ENCODE measurements at places on chromosomes 2 and 18.
A peak's percentile ranks its signal among the peaks of the same experiment; 100 is the strongest.

DNA sequence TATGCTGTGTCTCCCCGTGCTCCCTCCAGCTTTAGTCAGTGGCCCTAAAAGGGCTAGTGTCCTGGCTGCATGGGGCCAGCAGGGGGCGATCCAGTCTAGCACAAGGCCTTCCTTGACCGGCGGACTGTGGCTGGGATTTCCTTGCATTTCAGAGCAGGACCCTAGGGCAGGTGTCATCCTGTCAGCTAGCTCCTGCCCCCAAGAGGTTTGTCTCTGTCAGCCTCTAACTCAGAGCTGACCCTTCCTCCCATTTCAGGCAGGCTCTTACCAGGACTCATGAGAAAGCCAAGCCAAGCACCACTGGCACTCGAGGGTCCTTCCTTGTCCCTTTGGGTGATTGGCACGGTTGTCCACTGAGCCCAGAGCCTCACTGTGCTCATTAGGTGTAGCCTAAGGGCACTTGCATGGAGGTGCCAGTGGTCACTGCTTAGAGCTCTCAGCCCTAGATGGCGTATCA is 140.3 kb downstream of the RPIA start:
- no peaks in the 10 kb centered on the region for H3K36me3 ChIP-seq
- H3K4me3 ChIP-seq: no peak overlapping the region
- H3K4me1 ChIP-seq: no peaks in the 10 kb centered on the region
- H3K27ac ChIP-seq: no peak overlapping the region
- DNase-seq: peak; percentile 33

DNA sequence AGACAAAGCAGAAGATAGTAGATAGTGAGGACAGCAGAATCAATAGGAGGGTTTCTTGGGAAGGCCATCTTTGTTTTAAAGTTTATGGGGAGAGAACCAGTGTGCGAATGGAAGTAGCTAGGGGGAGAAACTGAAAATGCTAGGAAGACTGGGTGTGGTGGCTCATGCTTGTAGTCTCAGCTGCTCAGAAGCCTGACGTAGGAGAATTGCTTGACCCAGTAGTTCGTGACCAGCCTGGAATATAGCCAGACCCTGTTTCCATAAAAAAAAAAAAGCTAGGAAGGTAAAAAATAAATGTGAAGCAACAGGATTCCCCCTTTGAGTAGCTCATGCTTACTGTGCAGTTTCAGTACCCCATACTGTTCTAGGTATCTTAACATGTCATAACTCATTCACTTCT is 19.2 kb upstream of the DRC1 start:
- no peaks in the 10 kb centered on the region for H3K27me3 ChIP-seq
- H3K36me3 ChIP-seq: no peaks in the 10 kb centered on the region
- no peak overlapping the region for H3K4me3 ChIP-seq
- no peak overlapping the region for H3K27ac ChIP-seq
- DNase-seq: no peak

- no peaks in the 10 kb centered on the region for H3K36me3 ChIP-seq
- no peak for DNase-seq
- no peaks in the 10 kb centered on the region for H3K27me3 ChIP-seq
- no peak overlapping the region for H3K27ac ChIP-seq
Observed at GRCh38 chr18:68723539-68723938, 8.6 kb upstream of the TMX3 start.

DNA sequence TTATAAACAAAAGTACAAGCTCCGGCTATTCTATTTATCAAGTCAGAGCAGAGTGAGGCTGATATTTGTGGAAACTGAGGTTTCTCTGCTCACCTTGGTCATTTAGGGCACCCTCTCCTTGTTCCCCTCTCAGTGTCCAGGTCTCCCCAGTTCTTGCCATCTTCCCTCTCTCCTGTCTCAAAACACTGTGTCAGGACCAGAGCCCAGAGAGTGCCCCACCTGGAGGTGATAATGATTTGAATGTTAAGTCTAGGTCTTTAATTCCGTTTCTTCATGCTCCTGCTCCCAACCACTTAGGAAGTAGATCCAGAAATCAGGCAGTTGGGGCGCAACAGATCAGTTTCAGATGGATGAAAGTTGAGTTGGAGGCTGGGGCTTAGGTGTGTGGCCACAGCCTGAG is 9.2 kb upstream of the ADCY3 start:
- H3K4me3 ChIP-seq: no peak overlapping the region
- DNase-seq: no peak
- H3K27ac ChIP-seq: no peak overlapping the region

- no peaks in the 10 kb centered on the region for H3K27me3 ChIP-seq
- H3K27ac ChIP-seq: no peak overlapping the region
- no peaks in the 10 kb centered on the region for H3K36me3 ChIP-seq
- no peak for DNase-seq
Observed at GRCh38 chr2:80365762-80366161, 61.2 kb upstream of the LRRTM1 start.

- peaks cover 2% of the 10 kb centered on the region for H3K4me1 ChIP-seq
- H3K27ac ChIP-seq: no peak overlapping the region
- H3K4me3 ChIP-seq: no peak overlapping the region
- no peak for DNase-seq
Observed at GRCh38 chr2:40208463-40208862, 243.4 kb downstream of the SLC8A1 start.

GRCh38 chr18:72973841-72974240 is 106.1 kb upstream of the NETO1 start:
- H3K27ac ChIP-seq: no peak overlapping the region
- no peaks in the 10 kb centered on the region for H3K4me1 ChIP-seq
- DNase-seq: no peak

DNA sequence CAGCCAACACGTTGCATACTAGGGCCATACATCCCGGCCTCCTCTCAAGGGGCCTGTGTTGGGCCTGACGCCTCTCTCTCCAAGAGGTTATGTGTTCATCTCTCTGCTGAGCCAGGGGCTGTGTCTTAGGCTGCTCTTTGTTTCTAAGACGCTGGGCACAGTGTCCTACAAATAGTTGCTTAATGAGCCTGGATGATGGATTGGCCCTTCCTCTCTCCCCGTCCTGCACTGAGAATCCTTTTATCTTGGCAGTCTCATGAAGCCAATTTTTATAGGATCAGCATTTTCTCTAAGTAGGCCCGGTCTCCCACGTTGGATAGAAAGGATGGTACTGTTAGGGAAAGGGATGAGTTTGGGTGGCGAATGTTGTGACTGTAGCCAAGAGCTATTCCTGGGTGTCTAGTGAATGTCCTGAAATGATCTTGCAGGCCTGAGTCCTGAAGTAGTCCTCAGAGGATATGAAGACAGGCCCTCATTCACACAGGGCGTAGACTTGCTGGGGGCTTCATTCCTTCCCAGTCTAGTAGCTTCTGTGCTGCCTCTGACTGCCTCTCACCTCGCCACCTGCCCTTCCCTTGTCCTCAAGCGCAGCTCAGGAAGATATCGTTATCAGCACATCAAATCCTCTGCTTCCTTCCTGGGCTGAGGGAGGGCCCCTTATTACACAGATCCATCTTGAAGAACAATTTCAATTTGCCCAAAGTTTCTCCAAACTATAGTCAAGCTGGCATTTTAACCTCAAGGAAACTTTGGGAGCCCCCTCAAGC is 8.8 kb downstream of the LBH start:
- H3K27me3 ChIP-seq: no peaks in the 10 kb centered on the region
- DNase-seq: no peak
- H3K4me1 ChIP-seq: no peaks in the 10 kb centered on the region
- peak overlapping the region; percentile 93 for H3K27ac ChIP-seq

DNA sequence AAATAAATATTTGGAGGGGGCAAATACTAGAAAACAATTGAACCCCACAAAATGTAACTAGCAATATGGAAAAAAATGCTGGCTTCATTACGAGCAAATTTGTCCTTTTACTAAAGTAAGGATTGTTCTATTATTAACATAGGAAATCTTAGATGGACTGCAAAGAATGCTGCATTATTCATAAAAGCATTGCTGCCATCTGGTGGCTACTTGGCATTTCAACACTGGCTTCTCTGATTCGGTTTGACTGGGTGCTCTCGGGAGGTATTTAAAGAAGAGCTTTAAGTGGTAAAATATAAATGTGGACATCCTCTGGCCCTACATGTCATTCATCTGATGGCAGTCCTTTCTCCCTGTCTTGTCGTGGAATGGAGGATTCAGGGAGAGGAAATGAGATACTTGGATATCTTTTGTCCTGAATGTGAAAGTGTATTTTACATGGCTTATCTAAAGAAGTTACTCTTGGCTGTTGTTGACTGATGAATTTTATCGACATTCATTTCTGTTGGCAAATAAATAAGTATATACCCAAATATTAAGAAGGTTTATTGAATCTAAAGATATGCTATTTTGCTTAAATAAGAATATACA is 130.2 kb downstream of the ARHGAP15 start:
- H3K27ac ChIP-seq: no peak overlapping the region
- H3K4me1 ChIP-seq: peaks cover 6% of the 10 kb centered on the region
- H3K27me3 ChIP-seq: no peaks in the 10 kb centered on the region
- H3K4me3 ChIP-seq: no peak overlapping the region
- peak; percentile 72 for DNase-seq

- peak; percentile 39 for DNase-seq
- H3K4me3 ChIP-seq: no peak overlapping the region
- no peak overlapping the region for H3K27ac ChIP-seq
- H3K36me3 ChIP-seq: no peaks in the 10 kb centered on the region
Observed at GRCh38 chr2:1601471-1602277, 142.6 kb downstream of the PXDN start.

DNA sequence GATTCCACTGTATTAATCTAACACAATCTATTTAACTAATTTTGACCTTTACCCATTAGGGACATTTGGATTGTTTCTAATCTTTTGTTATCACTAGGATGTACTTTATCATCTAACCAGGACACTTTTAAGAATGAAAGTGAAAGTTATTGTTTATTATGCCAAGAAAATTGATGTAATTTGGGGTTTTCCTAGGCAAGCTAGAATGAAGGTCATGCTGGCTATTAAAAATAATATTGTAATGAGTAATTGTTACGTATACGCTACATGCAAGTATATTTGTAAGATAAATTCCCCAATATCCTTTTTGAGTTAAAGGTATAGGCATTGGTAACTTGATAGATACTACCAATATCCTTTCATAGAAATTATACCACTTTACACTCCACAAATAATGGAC is 74.6 kb downstream of the COL5A2 start:
- no peaks in the 10 kb centered on the region for H3K4me1 ChIP-seq
- H3K4me3 ChIP-seq: no peak overlapping the region
- peaks cover 3% of the 10 kb centered on the region for H3K36me3 ChIP-seq
- H3K27ac ChIP-seq: no peak overlapping the region
- no peak for DNase-seq
- no peaks in the 10 kb centered on the region for H3K27me3 ChIP-seq

DNA sequence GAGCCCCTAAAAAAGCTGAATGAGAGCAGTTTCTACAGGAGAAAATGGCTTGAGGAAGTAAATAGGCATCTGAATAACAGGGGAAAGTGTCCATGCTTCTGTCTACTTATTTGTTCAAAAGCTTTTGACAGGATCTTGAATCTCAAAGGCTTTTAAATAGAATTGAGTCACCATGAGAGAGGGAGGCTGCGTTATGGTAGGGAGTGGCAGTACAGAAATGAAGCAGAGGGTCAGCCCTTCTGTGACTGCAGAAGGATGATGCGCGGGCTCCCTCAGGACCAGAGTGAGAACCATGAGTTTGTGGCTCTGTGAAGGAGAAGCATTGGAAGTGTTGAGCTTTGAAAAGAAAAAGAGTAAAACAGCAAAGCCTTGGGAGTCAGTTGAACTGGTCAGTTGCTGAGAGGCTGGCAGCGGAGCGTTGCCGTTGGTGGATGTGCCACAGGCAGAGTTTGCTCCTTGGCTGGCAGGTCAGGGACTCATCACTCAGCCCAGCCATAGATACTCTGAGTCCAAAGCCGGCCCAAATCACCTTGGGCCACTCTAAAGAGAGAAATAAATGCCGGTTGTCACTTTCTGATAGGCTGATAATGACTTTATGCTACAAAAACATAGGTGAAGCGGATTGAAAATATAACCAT is 17.4 kb downstream of the COPS7B start:
- no peaks in the 10 kb centered on the region for H3K27me3 ChIP-seq
- no peak overlapping the region for H3K27ac ChIP-seq
- DNase-seq: no peak
- H3K36me3 ChIP-seq: peaks cover 72% of the 10 kb centered on the region

GRCh38 chr2:120805602-120806001 is 69.9 kb downstream of the GLI2 start:
- H3K4me3 ChIP-seq: no peak overlapping the region
- no peak for DNase-seq
- no peaks in the 10 kb centered on the region for H3K27me3 ChIP-seq
- H3K36me3 ChIP-seq: no peaks in the 10 kb centered on the region
- H3K27ac ChIP-seq: peak overlapping the region; percentile 68

DNA sequence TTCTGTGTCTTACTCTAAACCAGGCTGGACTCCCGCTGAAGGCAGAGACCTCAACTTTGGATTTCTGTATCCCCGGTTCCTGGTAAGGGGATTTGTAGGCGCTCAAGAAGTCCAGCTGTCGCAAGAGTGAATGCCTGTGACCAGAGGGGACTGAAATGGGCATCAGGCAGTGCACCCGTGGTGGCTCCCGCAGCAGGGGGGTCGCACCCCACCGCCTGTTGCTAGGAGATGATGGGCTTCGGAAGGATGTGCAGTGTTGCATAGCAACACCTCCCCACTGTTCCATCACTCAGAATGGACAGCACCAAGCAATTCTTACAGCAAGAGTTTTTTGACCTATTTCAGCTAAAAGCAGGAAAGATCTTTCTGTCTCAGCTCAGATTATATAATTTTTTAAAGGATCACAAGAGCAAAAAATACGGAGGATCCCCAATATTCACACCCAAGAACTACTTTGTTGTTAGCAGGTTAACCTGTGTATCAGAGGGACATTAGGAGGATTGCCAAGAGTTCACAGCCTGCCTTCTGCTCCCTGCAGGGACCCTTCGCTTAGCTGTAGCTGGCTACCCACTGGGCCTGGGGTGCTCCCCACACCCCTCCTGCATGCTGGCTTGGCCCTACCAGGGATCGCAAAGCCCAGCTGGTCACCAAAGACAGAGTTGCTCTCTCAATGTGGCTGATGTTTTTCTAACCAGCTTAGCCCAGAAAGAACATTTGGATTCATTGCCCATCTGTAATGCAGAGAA is 63.8 kb downstream of the SOWAHC start:
- H3K27ac ChIP-seq: no peak overlapping the region
- no peaks in the 10 kb centered on the region for H3K27me3 ChIP-seq
- no peak for DNase-seq
- H3K4me1 ChIP-seq: no peaks in the 10 kb centered on the region

DNA sequence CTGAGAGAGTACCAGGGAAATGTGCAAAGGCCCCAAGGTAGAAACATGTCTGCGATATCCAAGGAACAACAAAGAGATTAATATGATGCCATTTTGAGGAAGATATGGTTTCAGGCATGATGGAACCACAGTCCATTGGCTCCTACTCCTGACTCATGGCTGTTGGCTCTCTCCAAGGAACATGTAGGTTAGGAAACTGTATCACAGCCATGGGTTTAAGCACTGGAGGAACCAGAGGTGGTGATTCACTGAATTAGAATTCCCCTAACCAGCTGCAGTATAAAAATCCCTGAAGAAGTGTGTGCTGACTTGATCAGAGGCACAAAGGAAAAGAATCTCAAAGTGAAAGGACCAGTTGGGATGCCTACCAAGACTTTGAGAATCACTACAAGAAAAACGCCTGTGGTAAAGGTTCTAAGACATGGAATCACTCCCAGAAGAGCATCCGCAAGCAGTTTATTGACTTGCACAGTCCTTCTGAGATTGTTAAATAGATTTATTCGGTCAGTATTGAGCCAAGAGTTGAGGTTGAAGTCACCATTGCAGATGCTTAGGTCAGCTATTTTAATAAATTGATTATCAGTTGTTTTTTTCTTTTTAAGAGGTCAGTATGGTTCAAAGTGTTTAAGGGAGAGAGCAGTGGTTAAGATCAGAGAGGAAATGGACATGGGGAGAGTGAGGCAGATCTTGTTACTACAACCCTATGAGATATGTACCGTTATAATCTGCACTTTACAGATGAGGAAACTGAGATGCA is 110.7 kb upstream of the OTX1 start:
- DNase-seq: no peak
- H3K27me3 ChIP-seq: no peaks in the 10 kb centered on the region
- H3K4me1 ChIP-seq: no peaks in the 10 kb centered on the region
- H3K27ac ChIP-seq: no peak overlapping the region
- peaks cover 7% of the 10 kb centered on the region for H3K36me3 ChIP-seq
